ENCODE measurements at places on chromosomes 13 and 19.

GRCh38 chr13:91101381-91101780 is 246.1 kb upstream of the MIR17HG start:
- DNase-seq, result no peak

DNA sequence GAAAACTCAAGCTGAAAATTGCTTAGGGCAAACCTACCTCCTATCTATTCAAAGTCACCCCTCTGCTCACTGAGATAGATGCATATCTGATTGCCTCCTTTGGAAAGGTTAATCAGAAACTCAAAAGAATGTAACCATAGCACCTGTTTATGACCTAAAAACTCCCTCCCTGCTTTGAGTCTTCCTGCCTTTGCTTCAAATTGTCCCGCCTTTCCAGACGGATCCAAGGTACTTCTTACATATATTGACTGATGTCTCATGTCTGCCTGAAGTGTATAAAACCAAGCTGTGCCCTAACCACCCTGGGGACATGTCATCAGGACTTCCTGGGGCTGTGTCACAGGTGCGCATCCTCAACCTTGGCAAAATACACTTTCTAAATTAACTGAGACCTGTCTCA is 118.6 kb downstream of the TBC1D4 start:
- no peak for DNase-seq

- DNase-seq, result peak; percentile 45
These were observed 64.7 kb downstream of the COL4A2 start for GRCh38 chr13:110371550-110372465.

GRCh38 chr19:572743-573518 is 535 bp downstream of the BSG start:
- peak; percentile 72 for DNase-seq

- DNase-seq, result peak; percentile 18
These were observed 7.4 kb upstream of the FCGBP start for GRCh38 chr19:39941615-39942365.
